Effector CD4-positive, alpha-beta T cell (primary cell): ENCODE measurements at places on chromosomes 7 and 10.

- DNase-seq = no peak
Observed at GRCh38 chr10:33547976-33548375, 213.5 kb upstream of the NRP1 start.

DNA sequence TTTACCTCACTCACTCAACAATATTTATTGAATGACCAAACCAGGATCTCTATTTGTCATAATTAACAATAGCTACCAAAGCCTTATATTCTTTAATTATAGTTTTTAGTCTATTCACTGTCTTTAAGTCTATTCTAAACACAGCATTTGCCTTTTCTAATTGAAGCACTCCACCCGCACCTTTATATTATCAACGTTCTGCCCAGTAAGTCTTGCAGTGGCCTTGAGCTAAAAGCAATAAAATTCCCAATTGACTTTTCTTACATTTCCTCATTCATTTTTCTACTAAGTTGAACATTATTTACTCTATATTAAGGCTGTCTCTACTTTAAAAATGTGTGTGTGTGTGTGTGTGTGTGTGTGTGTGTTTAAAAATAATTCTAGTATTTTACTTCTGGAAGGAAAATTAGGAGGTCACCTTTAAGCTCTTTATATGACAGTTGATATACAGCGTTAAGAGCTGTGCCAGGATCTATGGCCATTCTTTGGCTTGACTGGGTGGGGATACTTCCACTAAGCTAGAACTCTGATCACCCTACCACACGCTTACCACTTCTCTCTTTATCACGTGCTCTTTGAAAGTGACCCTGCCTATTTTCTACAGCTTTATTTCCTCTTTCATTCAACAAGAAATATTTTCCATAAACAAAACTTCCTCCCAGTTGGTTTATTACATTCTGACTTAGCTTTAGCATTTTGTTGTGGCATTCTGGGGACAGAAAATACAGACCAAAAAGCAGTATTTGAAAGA is 8.8 kb downstream of the PAPSS2 start:
- DNase-seq = no peak

DNA sequence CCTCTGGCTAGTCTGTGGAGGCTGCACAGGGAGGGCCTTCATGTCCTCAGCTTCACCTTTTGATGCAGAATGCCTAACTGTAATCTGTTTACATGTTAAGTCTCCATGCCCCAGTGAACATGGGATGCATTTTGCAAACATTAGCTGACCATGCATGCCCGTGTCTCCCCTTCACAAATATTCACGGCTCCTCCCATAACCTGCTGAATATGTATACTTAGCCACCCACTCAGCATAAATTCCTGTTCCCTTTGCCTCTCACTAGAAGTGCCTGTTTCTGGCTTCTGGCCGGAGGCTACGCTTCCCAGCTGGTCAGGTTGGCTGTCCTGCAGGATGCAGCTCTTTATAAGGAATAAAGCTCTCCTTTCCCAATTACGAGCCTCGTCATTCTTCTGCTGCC is 552.7 kb downstream of the DNAJB6 start:
- DNase-seq = no peak

- DNase-seq = no peak
Observed at GRCh38 chr10:28359334-28359733, 56.5 kb upstream of the MPP7 start.

DNA sequence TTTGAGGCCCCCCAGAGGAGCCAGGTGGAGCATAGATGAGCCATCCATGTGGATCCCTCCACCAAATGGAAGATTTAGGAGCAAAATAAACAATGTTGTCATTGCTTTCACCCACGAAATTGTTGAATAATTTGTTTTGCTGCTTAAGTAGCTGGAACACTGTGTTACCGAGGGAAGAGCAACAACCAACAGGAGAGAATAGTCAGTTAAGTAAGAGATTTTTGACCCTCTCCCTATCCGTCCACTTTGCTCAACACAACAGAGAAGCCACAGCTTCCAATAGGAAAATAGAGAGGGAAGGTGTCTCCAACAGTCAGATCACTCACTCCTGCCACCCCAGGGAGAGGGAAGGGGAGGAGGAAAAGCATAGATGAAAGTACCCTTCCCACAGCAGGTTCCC is 3.9 kb upstream of the ZKSCAN1 start:
- DNase-seq = no peak

DNA sequence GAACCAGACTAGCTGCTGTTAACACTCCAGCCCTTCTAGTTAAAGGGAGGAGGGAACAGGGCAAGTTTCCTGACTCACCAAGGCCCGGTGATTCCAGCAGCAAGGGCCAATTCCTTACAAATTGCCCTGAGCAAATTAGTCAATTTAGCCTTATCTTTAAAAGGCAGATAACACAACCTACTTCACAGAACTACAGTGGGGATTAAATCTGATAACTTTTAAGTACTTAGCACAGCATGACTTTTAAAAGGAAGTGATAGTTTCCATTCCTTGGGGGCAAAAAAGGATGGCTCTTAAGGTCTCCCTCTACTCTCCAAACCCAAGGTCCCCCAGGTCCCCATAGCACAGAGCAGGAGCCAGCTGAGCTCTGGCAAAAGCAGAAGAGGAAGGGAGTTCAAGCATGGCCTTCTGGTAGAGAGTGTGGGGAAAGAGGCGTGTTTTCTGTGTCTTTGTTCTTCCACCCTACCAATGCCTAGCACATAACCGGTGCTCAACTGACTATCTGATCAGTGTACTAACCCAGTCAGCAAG is 4.0 kb downstream of the CDCA7L start:
- DNase-seq = no peak

DNA sequence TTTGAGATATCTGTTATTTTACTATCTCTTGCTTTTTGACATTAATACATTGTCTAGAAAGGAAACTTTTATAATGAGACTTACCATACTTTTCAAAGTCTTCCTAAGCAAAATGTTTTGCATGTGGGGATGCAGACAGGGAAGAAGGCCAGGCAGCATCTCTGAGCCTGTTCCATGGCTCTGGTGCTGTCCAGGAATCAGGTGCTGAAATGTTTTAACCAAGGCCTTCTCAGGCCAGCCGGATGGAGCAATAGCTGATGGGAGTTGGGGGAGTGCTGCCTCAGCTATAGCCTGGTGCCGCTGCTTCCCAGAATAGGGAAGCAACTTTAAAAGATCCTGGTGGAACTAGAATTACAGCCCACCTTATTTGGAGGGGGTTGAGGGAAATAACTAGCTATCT is 38.5 kb downstream of the CRTAC1 start:
- no peak for DNase-seq

DNA sequence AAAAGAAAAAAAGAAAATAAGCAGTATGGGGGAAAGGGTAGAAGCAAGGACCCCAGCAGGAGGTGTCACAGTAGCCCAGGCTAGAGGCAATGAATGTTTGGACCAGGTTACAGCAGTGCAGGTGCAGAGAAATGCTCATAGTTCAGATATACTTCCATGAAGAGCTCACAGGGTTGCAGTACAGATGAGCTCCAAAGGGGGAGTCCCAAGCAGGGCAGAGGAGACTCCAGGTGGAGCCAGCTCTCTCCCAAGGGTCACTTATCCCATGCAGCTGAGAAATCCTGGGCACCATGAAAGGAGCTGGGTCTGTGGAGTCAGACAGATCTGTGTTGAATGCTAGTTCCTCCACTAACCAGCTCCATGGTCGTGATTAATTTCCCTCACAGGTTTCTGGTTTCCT is 174.9 kb downstream of the C7orf25 start:
- no peak for DNase-seq

DNA sequence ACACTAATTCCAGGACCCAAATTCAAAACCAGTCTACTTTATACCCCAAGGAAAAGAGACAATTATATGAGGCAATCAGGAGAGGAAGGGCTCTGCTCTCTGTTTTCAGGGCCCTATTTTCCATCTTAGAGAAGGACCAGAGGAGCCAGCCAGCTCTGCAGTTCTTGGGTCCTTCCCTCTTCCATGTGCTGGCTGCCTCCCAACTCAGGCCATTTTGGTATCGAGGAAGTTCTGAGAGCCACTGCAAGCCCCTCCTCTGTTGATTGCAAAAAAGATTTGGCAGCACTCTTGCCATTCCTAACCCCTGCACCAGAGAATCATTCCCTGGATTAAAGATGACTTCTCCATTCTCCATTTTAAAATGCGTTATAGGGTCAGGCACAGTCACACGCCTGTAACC is 151.2 kb downstream of the AOAH start:
- DNase-seq = no peak

DNA sequence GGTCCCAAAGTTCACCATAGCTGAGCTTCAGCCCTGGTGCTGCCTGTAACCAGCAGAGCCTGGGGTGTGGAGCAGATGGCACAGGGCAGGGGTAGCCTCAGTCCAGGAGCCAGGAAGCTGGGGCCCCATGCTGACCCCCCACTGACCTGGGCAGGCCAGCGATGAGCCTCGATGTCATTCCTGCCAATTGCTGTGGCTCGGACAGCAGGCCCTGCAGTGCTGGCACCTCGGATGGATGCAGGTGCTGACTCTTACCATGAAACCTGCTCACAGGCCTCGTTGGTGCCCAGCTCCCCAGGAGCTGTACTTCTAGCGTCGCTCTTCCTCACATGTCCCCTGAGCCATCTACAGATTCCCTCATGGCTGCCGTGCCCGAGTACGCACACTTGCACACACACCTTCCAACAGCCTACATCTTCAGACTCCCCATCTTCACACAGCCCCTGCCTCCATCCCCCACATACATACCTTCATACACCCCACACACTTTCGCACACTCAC is 46.8 kb upstream of the PCBD1 start:
- no peak for DNase-seq

GRCh38 chr10:15476337-15476736 is 105.2 kb upstream of the FAM171A1 start:
- DNase-seq = no peak

DNA sequence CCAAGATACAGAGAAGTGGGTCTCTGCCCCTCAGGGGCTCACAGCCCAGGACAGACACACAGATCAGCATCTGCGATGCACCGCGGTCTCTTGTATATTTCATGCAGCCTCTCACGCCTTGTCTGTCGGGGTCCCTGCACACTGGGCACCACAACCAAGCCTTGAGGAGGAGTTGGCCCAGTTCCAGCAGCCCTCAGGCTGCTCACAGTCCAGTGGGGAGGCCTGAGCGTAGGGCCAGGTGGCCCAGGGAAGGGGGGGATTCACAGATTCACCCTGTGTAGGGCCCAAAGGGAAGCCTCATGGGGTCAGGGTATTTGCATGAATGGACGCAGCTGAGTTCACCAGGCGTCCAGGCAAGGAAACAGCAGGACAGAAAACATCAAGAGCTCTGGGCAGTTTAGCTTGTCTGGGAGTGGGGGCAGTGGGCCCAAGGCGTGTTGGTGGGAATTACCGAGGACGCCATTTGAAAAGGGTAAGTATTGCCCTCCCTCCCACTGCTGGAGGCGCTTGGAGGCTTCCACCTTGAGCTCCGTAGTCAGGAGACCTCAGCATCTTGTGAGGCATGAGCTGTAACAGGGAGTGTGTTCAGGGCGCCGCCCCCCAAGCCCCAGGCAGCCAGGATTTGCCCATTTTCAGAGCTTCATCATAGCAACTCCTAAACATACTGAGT is 129.1 kb upstream of the CHST15 start:
- no peak for DNase-seq

DNA sequence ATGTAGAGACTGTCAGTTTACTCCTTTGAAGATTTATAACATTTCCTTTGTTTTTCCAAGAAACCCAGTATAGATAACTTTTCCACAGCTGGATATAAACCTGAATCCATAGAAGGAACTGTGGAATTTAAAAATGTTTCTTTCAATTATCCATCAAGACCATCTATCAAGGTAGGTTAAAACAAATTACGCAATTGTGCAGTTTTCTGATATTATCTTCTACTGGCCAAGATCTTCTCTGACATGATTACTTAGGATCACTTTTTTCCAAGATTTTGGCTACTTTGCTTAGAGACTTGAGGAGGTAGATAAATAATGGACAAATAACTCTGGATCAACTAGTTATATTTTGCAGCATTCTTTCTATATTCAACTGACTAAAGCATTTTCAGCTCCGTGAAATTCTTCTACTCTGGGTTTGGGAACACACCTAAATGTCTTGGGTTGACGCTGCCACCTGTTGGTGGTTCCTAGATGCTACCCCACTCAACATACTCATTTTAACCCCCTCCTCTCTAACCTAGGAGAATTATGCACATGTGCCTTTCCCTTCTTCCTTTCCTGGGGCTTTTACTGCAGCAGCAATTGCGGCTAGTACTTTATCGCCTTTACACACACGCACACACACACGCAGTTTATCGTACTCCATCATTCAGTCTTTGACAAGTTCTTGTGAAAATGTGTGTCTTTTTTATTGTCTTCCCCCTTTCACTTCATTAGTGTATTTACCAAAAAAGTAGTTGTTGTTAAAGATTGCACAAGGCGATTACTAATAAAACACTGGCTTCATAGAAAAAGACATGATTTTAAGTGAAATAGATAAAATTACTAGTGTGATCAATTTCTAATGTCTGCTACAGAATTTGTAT is 32.7 kb downstream of the ABCB5 start:
- no peak for DNase-seq

- DNase-seq = no peak
Observed at GRCh38 chr10:51073453-51074237, 642 bp upstream of the PRKG1 start.

DNA sequence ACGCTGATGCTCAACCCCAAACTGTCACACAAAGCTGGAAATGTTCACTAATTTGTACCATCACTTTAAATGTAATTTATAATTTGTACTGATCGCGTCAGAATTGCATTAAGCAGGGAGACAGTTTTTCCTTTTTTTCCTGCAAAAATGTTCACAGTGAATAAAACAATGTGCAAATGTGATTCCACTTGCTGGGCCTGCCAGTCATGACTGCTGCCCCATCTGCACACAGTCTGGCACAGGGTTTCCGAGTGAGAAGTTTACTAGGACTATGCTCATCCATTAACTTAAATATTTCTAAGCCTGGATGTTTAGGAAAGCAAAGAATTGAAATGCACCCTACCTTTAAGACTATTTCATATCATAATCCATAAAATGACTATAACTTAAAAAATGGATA is 99.6 kb downstream of the SORBS1 start:
- no peak for DNase-seq

GRCh38 chr10:11319990-11320602 is 291.4 kb downstream of the USP6NL start:
- no peak for DNase-seq

GRCh38 chr10:124388476-124388822 is 30.3 kb downstream of the OAT start:
- no peak for DNase-seq

GRCh38 chr10:76082956-76083355 is 651.5 kb downstream of the LRMDA start:
- no peak for DNase-seq

DNA sequence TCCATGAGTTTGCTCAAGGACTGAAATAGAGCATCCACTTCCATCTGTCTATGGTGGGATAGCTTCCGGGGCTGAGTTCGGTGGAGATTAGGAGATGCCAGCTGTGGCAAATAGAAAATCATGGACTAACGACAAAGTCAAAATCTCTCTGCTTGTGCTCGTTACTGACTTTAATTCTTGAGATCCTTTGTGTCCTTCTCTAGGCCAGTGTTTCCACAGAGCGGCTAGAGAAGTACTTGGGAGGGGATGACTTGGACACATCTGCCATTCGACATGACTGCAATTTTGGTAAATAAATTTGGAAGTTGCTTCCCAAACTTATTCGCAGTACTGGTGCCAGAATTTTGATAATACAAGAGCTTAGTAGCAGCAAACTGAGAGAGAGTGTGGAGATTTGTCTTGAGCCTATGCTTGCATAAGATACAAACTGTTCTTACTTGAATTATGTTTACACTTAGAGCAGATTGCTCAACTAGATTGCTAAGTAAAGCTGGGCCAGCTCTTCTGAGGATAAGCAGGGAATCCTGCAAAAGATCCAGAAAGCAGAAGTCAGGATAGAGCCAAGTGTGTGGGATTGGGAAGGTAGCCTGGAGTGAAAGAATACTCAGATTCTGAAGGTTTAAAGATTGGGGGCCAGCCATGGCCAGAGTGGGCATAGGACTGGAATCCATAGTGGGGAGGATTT is 27.6 kb downstream of the ABCC2 start:
- DNase-seq = no peak
